ENCODE measurements at places on chromosomes 2 and 18.

DNA sequence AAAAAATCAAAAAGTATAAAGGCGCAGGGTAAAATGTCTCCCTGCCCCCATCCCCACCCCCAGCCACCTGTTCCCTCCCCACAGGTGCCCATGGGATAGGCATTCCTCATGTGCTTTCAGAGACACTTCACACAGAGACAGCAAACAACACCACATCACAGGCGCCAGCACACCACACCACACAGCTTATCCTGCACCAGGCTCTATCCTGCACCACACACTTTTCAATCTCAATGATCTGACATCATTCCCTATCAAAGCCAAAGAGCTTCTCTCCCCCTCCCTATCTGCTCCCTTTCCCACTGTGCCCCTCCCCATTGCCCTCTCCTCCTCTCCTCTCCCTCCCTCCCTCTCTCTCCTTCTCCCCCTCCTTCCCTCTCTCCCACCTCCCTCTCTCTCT lies 15.5 kb downstream of the FAM178B start:
- peak; percentile 68 for DNase-seq

DNA sequence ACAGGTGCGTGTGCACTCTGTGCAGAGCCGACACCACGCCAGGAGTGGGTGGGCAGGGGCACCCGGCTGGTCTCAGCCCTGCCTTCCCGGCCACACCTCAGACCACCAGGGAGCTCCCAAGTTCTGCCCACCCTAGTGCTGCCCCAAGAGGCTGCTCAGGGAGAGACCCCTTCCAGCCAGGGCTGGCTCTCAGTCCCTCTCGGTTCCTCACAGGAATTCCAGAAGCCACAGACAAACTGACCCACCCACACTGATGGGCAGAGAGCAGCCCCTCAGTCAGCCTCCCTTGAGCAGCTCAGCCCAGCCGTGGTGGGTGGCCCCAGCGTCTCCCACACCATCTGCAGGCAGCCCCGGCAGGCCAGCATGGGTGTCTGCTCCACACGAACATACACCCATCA lies 33.8 kb downstream of the GPC1 start:
- no peak for DNase-seq

DNA sequence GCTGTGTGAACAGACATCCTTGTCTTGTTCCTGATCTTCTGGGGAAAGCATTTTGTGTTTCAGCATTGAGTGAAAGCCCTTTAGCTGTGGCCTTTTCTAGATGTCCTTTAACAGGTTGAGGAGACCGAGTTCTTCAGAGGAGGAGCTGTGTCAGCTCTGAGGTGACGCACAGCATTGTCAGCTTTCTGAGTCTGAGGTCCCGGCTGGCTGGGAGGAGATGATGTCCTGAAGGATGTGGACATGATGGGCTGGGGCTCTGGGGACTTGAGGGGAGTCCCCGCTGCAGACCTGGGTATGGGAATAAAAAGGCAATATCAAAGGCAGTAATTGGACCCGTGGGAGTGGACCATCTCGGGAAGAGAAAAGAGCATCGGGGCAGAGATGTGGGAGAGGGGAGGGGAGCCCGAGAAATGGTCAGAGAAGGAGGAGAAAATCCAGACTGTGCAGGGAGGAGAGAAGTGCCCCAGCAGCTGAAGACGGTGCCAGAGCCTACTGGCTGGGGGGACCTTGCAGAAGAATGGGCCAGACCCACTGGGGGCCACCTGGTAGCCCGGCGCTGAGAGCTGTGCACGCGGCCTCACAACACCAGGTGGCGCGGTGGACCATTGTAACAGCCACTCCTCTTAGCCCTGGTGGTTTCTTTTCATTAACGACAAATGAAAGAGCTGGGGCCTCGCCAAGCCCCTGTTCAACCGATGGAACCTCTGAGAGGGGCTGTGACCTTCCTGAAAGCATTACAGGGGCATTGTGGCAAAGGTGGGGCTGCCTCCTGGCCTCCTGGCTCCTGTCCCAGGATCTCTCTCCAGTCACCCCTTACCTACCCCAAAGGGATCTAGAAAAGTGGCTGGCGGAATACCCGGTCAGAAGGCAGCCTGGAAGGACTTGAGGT lies 61.6 kb downstream of the ST3GAL5 start:
- DNase-seq, result peak; percentile 78

DNA sequence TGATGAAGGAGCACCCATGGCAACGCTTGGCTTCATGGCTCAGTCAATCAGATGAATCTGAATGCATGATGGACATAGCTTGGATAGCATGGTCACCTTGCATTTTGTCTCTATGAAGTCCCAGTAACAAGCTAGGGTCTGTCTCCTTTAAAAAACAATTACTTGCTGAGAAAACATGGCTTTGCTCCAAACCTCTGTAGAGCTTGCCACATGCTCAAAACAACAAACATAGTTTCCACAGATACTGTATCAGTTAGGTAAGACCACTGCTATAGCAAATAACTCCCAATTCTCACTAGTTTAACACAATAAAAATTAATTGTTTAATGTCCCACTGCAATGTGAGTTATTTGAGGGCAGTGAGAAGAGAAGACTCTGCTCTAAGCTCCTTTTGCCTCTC lies 401.0 kb downstream of the IRS1 start:
- no peak for DNase-seq

DNA sequence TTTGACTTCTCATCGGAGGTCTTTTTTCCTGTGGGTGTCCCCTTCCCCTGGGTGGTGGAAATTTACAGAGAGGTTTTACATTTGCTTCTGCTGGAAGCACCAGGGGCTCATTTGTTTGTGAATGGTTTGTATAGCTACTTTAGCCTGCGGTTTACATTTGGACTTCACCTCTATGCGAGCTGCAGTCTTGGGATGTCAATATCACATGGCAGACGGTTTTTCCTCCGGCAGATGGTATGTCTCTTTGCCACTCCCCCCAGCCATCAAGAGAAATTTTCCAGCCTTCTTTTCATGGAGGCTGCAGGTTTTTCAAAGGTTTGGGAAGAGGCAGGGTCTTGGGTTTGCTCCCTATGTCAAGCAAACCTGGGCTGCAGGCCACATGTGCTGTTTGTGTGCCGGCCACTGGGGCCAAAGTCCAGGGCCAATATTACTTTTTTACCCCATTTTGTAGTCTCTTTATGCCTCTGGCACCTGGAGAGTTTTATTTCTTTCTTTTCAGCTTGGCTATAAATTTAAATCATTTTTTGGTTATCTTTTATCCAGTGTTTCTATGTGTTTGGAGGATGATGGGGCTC lies 23.9 kb upstream of the BOD1L2 start:
- no peak for DNase-seq

- no peak for DNase-seq
Measured at GRCh38 chr2:140256080-140256479, 1475.9 kb upstream of the NXPH2 start.

GRCh38 chr2:54074606-54075341 lies 40.6 kb upstream of the ACYP2 start:
- DNase-seq, result no peak

GRCh38 chr2:185417111-185417510 lies 321.5 kb upstream of the FSIP2 start:
- no peak for DNase-seq

DNA sequence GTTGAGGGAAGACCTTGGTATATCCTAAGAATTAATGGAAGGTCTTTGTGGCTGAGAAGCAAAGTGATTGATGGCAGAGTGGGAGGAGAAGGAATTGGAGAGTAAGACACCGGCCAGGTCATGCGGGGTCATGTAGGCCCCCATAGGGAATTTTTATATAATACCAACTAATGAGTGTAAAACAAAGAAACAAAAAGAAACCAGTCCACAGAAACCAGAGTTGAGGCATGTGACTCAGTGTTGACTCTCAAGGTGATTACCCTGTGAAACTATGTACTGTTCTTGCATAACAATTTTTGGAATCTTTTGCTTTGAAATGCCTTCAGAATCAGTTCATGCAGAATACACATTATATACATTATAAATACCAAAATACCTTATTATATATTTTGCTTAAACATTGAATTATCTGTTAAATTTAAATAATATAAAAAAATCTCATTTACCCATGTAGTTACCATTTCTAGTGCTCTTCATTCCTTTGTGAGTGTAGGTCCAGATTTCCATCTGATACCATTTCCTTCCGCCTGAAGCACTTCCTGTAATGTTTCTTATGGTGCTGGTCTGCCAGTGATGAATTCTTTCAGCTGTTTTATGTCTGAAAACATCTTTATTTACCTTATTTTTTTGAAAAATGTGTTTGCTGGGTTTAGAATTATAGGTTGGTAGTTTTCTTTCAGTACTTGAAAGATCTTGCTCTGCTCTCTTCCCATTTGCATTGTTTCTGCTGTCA lies 8.6 kb downstream of the CLIP4 start:
- no peak for DNase-seq

GRCh38 chr18:22765896-22766295 lies 167.2 kb upstream of the RBBP8 start:
- no peak for DNase-seq

DNA sequence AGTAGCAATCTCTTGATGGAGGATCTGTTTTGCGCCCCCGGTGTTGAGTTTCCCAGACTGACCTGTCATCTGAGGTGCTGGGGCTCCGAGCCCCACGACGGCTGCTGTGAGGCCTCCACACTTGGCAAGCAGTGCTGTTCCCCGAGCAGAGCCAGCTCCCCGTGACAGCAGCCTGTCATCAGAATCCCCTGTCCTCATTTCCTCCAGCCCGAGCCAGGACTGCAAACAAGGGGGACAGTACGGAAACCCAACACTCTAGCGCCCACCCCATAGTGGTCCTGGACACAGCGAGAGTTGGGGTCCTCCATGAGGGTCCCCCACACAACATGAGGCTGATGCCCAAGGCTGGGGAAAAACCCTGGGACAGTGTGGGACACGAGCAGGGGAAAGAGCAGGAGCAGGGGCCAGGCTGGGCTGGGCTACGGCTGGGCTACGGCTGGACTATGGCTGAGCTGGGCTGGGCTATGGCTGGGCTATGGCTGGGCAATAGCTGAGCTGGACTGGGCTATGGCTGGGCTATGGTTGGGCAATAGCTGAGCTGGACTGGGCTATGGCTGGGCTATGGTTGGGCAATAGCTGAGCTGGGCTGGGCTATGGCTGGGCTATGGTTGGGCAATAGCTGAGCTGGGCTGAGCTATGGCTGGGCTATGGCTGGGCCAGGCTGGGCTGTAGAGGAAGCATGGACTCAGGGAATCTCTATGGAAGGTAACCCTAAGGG lies 1.5 kb upstream of the KLHL30 start:
- no peak for DNase-seq

DNA sequence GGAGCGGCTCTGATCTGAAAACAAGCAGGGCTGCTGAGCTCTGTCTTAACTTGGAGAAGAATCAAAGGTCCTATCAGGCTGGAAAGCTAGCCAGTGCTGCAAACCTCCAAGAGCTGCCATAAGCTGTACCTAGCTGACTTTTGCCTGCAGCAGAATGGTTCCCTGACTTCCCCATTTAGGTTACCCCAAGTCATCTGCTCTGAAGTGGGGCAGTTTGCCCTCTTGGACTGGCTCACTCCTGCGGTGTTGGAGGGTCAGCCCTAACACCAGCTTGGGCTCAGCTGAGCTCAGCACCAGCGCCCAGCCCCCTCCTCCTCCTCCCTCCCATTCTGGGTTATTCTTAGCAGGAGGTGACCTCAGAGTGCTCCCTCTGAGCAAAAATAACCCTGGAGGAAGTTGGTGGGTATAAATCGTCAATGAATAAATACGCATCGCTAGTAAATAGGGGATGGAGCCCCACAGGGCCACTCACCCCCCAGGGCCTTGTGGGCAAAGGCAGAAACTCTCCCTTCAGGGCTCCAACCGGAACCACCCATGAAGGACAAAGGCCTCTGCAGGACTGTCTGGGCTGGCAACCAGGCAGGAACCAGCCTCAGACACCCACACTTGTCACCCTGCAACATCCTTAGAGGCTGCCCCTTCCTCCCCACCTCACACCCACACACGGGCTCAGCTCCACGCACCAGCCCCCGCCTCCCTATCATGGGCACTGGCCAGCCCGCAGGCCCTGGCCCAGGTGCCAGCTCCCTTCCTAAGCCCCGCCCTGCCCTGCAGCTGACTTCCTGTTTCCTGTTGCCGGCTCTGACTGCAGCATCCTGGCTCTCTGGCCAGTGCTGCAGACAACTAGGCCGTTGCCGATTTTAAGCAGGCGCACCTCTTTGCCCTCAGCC lies 46.9 kb downstream of the DNMT3A start:
- peak; percentile 75 for DNase-seq

DNA sequence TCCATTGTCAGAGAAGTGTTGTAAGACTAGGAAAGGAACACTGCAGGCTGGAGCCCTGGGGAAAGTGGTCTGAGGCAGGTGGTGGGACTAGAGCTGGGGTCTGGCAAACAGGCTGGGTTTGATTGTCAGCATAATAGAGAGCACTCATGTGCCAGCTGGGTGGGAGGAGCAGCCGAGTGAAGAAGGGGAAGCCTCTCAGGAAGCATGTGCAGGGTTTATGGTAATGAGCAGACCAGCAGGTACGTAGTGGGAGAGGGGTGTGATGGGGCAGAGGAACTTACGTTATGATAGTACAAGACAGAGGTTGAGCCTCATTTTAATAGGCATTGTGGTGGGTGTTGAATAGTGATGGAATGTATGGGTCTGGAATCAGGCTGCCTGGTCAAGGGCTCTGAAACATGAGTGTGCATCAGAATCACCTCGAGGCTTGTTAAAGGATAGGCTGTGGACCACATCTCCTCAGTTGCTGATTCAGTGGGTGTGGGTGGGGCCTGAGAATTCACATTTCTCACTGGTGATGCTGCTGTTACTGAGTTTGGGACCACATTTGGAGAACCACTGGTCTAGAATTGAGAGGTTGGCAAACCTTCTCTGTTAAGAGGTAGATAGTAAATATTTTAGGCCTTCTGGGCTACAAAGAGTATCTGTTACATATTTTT lies 1.7 kb upstream of the MGAT5 start:
- no peak for DNase-seq

DNA sequence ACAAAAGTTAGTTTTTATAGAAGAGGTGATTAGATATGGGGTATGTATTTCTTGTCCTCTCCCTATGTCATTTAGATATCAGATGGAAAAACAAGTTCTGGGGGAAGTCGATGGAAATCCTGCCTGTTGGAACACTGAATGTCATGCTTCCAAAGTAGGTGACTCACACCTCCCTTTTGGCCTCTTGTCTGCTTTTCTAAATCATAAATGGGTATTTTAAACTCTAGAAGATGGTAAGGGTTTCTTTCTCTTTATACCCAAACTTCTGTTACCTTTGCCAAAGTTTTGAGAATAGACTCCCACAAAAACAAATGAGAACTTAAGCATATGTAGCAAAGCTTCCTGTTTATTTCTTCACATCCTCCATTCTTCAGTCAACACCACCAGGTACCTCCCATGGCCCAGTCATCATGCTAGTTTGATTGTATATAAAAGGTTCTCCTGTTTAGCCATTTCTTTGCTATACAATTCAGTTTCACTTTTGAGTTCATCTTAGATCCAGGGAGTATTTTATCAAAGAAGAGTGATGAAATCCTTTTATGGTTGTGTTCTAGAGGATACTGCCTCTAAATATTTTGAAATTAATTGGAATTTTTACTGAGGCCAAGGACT lies 63.9 kb downstream of the PRKRA start:
- DNase-seq, result no peak

DNA sequence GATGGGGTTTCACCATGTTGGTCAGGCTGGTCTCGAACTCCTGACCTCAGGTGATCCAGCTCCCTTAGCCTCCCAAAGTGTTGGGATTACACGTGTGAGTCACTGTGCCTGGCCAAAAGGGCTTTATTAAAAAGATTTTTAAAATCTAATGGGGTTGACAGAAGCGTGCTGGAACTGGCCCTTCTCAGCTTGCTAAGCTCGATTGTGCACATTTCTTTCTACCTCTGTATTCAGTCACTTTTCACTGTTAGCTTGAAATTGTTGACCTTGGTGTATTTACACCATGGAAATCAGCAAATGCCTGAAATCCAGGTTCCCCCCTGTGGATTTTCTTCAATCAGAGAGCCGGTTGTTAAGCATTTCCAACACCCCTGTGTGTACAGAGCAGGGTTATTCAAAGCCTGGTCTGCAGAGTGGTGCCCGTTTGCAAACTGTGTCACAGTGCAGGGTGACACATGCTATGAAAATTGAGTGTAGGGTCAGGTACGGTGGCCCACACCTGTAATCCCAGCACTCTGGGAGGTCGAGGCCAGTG lies 140.2 kb downstream of the TGIF1 start:
- no peak for DNase-seq
